ENCODE measurements at places on chromosomes 7 and 10.

DNA sequence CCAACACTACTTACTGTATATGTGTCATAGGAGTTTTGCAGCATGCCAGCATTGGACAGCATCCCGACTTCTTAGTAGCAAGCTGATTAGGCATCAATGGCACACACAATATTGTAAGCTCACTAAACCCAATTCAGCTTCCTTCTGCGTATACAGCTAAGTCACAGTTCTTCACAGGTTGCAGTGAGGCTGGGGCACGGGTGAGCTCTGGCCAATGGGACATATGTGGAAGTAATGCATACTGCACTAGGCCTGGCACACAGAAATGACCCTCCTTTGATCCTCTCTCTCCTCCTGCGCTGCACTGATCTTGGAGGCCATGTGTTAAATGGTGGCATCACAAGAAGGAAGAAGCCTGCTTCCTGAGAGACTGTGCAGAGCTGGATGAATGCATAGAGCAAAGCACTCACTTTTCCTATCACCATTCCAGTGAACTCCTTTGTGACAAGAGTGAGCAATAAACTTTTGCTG is 11.9 kb downstream of the RAB11FIP2 start:
- no peak for DNase-seq

DNA sequence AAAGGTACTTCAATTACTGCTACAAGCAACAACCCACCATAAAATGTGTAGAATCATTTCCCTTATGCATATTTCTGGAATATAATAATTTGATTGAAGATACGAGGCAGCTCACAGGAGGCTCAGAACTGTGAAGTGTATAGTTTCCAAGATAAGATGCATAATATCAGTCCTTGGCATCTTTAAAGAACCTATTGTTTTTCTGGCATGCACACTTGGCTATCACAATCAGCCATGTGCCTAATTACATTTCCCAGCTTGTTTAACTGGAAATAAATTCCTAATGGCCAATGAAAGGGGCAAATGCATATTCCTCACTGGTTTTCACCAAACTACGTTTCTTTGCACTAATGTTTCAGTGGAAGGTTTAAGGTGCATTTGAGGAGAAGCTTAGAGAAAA is 83.4 kb upstream of the LRRC18 start:
- no peak for DNase-seq

- no peak for DNase-seq
These were observed 42.8 kb downstream of the FBXL13 start for GRCh38 chr7:103031781-103032180.

DNA sequence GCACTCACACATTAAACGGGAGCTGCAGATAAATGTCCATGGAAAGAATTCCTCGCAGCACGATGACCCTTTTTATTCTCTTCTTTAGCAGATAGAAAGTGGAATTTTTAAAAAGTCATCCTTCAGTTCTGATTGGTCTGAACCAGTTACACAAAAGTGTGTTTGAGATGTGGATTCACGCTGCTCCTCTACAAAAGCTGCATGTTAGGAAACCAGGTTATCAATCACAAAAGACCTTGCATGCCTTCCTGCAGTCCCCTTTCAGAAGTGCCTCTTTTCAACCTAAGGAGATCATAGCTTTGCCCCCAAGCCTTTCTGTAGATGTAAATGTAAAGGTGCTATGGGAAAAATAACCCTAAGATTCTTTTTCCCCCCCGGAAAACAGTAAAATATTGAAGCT is 299.7 kb downstream of the PLXDC2 start:
- no peak for DNase-seq

GRCh38 chr10:43679509-43679908 is 30.8 kb upstream of the ZNF32 start:
- DNase-seq, result no peak

GRCh38 chr10:132959559-132959961 is 17.2 kb upstream of the CFAP46 start:
- DNase-seq, result no peak

DNA sequence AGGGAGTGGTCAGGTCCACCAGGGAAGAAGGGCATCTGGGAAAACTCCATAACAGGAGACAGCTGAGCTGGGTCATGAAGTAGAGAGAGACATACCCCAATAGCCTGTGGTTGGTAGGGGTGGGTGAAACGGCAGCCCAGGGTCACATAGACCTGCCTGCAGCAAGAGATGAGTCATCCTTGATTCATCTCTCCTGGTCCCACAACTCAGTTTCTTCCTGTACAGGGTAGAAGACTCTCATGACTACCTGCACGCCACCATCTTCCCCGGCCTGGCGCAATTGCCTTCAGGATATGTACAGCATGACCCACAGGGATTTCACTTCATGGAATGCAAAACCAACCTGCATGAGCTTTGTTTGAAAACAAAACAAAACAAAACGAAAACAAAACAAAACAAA is 45.1 kb upstream of the ADAM12 start:
- DNase-seq, result no peak

GRCh38 chr10:48896756-48897440 is 42.7 kb downstream of the LRRC18 start:
- no peak for DNase-seq

GRCh38 chr7:109616551-109617069 is 1046.9 kb downstream of the DNAJB9 start:
- no peak for DNase-seq

DNA sequence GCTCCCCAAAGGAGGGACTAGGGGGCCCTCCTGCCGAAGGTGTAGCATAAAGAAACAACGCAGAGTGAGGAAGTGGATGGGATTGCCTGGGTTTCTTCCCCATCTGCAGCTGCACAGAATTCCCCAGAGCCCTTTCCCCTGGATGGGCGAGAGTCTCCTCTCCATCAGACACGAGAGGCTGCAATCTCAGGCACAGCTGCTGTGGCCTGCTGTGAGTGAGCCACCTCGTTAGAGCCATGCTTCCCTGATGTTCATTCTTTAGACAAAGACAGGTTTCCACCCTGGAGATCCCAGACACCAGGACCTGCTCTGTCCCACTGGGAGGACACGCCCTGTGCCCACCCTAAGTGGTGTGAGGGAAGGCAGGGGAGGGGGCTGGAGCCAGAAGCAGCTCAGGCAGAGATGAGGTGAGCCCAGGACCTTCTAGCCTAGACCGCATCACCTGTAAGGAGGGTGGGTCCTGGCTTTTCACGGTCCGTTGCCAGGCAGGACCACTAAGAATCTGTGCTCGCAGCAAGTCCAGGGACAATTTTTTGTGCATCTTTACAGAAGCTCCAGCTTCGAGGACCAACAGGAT is 268.6 kb upstream of the TCERG1L start:
- DNase-seq, result no peak

DNA sequence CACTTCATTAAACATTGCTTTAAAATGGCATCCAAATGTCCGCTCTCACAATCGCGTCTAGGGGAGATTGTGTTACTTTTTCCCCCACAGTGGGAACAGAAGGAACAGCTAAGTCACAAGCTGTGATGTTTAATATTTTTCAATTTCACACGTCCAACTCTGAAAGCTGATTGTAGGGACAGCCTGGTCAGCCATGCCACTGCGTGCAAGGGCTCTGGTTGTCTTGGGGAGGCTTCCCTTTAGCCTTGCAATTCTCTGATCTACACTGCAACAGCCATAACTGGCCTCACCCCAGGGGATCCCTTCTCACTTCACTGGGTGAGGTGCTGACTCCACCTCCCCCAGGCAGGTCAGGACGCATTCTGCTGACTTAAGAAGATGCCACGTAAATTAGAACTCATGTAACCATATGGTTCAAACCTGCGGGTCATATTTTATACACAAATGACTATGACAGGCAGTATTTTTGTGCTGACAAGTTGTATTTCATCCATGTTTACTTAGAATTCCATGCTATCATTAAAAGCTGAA is 425.2 kb upstream of the NFE2L3 start:
- DNase-seq, result no peak

- no peak for DNase-seq
These were observed at the start of gene TRIM24 for GRCh38 chr7:138460176-138460648. Gene TRIM24 (plus strand): TSS chr7:138460259. CDS start chr7:138460549, 290 bp downstream.

- DNase-seq, result peak; percentile 76
These were observed 59.4 kb downstream of the CUZD1 start for GRCh38 chr10:122786269-122786668.

DNA sequence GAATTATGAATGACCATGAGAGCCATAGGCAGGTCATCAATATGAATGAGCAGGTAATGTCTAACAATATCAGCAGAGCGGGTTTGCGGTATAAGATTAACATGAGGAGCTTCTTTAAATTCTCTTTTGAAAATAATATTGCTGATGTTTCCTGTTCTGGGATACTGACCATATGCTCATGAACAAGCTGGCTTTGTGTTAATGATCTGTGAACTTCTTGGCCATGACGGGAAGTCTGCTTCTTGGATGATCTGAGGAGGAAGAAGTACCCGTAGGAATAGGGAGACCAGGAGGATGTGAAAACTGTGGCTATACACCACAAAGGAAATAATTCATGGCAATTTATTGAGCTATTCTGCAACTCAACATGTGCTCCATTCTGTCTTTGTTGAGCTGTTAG is 38.6 kb downstream of the ITGA8 start:
- no peak for DNase-seq

DNA sequence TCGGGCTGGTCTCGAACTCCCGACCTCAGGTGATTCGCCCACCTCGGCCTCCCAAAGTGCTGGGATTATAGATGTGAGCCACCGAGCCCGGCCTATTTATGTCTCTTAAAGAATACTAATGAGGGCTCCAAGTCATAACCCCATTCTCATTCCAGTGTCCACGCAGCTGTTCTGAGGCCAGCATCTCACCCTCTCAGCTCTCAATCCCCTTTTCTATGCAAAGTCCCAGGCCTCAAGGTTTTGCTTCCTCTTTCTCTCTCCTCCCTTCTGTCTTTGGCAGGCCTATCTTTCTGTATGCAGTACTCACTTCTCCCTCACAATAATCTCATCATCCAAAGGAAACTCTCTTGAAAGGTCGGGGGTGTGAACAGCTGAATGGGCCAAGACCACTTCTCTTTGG is 28.0 kb upstream of the VSIR start:
- DNase-seq, result no peak

- DNase-seq, result no peak
These were observed 75.4 kb upstream of the SLC13A1 start for GRCh38 chr7:123275036-123275753.

DNA sequence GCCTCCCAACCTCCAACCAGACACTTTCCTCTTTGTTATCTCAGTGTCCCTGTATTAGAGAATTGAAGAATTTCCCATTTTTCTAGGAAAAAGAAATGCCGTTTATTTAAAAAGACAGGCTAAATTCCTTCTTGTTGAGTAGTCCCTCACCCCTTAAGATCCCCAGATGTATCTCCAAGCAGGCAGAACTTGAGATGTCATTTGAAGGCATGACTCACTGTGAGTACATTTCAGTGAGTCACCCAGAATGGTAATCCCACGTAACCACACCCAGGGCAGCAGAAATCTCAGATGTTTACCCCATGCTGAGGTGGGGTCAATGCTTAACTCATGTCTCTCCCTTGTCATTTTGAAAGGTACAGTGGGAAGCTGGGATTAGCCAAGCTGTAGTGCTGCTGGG is 4.4 kb downstream of the ZNF655 start:
- no peak for DNase-seq

GRCh38 chr7:124257638-124258308 is 224.9 kb upstream of the TMEM229A start:
- DNase-seq, result no peak

- peak; percentile 61 for DNase-seq
These were observed 66.1 kb downstream of the MTPN start for GRCh38 chr7:135911099-135911498.

DNA sequence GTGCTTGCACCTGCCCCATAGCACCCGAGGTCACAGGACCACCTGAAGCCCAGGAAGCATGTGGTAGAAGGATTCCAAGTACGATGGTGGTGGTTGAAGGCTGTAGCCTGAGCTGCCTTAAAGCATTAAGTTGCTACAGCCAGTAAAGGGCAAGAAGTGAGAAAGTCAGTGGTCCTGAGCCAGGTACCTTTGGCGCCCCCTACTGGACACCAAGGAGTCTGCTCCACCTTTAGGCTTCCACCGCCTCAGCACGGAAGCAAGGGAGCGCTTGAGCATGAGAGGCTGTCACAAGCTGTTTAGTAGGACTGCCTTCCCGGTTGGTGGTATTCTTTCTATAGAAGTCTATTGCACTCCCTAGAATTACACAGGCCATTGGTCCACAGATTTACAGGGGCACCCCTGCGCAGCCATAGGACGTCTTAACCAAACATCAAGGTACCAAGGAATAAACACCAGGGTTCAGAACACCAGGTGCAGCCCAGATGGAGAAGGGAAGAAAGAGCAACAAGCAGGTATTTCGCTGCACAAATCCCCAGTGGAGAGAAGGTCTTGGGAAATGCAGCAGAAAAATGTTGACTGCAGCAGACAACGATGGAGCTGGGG is 2.2 kb downstream of the CRTAC1 start:
- DNase-seq, result peak; percentile 53

DNA sequence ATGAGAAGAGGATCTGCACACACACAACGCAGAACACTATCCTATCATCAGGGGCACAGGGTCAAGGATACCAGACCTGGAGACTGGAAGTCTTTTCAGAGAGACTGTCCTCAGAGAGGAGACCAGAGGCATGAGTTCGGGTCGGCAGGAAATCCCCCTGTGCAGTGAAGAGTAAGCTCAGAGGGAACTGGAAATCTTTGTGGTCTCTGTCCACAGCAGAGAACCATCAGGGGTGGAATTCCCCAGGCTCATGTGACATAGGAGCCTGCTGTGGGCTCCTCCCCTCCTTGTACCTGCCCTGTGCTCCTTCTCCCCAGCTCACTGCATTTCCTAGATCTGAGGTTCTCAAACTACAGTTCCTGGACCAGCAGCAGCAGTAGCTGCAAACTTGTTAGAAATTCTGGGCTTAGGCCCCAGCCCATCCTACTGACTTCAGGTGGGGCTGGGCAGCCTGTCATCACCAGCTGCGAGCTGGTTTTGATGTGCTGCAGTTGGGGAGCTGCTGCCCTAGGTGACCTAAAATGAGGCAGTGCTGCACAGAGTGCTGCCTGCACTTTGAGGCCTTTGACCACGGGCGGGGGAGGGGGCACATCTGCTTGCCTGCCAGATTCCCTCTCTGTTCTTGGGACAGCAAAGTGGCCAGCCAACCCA is 2.4 kb downstream of the ZMIZ2 start:
- no peak for DNase-seq

All from renal pelvis (tissue), 12 donors.